ENCODE measurements at places on chromosomes 13 and 19. TPM values are rescaled to one million over a fixed set of nuclear protein-coding genes. Genes with fewer than 3 reads are reported as not detected.
A peak's percentile ranks its signal among the peaks of the same experiment; 100 is the strongest.

Gene TPT1
- 2,713 TPM for total RNA-seq

DNA sequence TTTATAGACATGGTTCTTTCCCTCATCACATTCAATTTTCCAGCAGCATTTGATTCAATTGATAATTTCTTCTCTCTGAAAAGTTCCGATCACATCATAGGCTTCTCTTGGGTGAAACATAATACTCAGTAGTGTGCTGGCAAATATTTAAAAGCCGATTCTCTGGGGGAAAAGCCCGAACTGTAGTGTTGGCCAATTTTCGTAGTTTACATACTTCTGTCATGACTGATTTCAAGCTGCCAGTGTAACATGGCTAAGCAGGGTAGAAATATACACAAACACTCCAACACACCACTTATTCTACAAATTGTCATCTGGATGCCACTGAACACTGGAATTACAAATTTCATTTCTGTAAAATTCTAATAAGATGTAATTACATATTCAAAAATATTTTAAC lies 56.1 kb upstream of the FREM2 start:
- no peak overlapping the region for H3K4me3 ChIP-seq
- H3K4me1 ChIP-seq: no peaks in the 10 kb centered on the region
- DNase-seq: peak; percentile 10
- no peaks in the 10 kb centered on the region for H3K27me3 ChIP-seq
- H3K36me3 ChIP-seq: no peaks in the 10 kb centered on the region

Gene NBEA
- 3.2 TPM for total RNA-seq

Gene MAST3
- 5.4 TPM for total RNA-seq

Gene CACNA1A
- total RNA-seq: 2.1 TPM

- no peaks in the 10 kb centered on the region for H3K36me3 ChIP-seq
- peak; percentile 49 for DNase-seq
- peaks cover 13% of the 10 kb centered on the region for H3K27me3 ChIP-seq
Observed at GRCh38 chr19:50553134-50553703, 15.0 kb downstream of the LRRC4B start.

DNA sequence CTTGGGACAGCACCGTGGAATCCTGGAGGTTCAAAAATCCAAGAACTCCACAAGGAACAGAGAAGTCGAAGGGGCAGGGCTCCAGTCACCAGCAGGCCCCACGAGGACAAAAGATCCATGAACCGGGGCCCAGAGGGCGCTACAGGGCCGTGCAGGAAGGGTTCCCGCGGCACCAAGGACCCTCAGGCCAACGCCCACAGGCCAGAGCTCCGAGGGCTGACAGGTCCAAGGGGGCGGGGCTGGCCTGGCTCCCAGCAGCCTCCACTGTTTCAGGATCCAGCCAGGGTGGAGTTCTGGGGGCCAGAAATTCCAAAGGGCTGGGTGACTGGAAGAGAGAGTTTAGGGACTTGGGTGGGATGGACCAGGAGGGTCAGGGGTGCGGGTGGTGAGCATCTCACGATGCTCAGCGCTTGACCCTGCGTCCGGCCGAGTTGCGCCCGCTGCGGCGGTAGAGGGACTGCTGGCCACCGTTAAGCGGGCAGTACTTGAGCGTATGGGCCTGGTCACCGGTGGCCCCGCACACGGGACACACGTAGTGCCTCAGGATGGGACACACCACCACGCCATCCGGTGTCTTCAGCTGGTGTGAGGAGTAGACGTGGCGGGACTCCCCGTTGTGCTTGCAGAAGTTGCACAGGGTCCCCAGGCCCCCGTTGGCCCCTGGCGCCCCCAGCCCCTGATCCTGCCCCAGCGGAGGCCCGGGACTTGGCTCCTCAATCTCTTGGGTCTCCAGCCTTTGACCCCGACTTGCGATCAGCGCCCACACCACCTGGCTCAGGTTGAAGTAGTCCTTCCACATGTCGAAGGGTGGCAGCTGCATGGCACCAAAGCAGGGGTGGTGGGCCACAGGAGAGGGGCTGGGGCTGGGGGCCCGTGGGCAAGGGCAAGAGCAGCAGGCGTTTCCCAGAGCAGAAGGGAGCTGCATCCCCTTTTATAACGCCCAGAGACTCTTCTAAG lies at the start of gene NANOS2:
NANOS2 (minus strand) TSS at position 905 of the 957 bp plus-strand sequence; CDS start at position 820, 85 bp downstream.
- peak; percentile 26 for DNase-seq
- peaks cover 16% of the 10 kb centered on the region for H3K27me3 ChIP-seq
- no peaks in the 10 kb centered on the region for H3K36me3 ChIP-seq

DNA sequence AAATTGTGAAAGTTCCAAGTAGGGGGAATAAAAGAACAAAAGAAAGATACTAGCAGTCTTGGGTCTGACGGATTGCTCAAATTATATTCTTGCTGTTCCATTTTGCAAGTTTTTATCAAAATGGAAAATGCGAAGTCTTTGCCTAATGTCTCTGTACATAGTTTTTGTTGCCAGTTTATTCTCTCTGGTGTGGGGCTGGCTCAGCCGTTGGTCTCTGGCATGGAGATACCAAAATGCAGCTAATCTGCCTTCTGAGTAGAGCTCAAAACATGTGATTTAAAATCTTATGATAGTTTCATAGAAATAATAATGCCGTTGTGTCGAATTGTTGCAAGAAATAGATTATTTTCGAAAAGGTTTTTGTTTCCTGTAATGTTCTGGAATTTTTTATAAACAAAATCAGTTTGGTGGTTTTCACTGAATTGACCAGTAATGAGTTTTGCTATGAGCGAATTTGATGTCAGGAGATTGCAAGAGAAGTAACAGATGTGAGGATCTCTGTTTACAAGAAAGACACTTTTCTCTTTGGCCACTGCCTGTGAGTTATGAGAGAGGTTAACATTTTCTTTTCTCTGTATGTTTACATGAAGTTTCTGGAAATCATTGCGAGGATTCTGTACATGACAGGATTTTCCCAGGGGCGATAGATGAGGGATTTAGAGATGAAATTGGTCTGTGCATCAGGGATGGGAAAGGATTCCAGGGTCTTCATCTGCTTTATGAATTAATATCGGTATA lies 147.0 kb downstream of the DCT start:
- H3K27ac ChIP-seq: no peak overlapping the region
- no peak for DNase-seq
- H3K4me1 ChIP-seq: peaks cover 29% of the 10 kb centered on the region

- H3K4me1 ChIP-seq: peaks cover 18% of the 10 kb centered on the region
- H3K27ac ChIP-seq: no peak overlapping the region
Observed at GRCh38 chr19:49588365-49589122, 2.4 kb upstream of the PRR12 start.

Gene ITGBL1
- 360 TPM for total RNA-seq

GRCh38 chr19:41587838-41588210 lies 11.9 kb downstream of the CEACAM21 start:
- H3K27ac ChIP-seq: no peak overlapping the region
- H3K27me3 ChIP-seq: no peaks in the 10 kb centered on the region
- H3K4me1 ChIP-seq: no peaks in the 10 kb centered on the region
- no peak for DNase-seq

DNA sequence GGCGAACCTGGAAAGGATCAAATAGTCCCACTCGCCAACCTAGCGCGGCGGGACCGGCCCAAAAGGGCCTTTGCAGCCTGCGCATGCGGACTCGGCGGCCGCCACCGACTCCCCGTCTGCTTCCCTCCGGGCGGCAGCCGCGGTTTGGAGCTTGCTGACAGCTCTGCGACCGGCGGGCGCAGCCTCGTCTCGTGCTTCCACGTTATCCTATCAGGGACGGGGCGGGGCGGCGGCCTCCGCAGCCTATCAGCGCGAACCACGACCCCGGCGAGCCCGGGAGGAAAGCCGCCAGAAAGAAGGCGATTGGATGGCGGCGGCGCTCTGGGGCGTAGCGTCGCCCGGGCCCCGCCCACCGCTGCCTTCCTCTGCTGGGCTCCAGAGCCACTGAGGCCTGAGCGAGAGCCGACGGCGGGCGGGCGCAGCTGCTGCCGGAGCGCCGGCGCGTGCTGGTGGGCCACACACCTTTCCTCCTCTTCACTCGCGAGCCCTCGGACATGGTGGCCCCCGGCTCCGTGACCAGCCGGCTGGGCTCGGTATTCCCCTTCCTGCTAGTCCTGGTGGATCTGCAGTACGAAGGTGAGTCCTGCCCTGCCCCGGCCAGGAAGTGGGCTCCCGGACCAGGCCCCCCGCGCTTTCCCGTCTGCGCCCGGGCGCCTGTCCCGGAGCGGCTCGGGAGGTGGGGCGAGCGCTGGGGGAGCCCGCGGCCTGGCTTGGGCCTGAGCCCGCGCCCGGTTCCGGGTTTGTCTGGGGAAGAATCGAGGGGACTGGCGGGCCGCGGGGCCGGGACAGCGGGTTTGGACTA lies at the start of gene DNAJC3:
DNAJC3 (plus strand) TSS at position 378 of the 802 bp plus-strand sequence; CDS start at position 495, 117 bp downstream.
- peak; percentile 99 for DNase-seq
- H3K4me1 ChIP-seq: peaks cover 19% of the 10 kb centered on the region
- H3K27ac ChIP-seq: peak within 1 kb of the TSS; percentile 93
- no peaks in the 10 kb centered on the region for H3K36me3 ChIP-seq
- H3K27me3 ChIP-seq: no peaks in the 10 kb centered on the region

DNA sequence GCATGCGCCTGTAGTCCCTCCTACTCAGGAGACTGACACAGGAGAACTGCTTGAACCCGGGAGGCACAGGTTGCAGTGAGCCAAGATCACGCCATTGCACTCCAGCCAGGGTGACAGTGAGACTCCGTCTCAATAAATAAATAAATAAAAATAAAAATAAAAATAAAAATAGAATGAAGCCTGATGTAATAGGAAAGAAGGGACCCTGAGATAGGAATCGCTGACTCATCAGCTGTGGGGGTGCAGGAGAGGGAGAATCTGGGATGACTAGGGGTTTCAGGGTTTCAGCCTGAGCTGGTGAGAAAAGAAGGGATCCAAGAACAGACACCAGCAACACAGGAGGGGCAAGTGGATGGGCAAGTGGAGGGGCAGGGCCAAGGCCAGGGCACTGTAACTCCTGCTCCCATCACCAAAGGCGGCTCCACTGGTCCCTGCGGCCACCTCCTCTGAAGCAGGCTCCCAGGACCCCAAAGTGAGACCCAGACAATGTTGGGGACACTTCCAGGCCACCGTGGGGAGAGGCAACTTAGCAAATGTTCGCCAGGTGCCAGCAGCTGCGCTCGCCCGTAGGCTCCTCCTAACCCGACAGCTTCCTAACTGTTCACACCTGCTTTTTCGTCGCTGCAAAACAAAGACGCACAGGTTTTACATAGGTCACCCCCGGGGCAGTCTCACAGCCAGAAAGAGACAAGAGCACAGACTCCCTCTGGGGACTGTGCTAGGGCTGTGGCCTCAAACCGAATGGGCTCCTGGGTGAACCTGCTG lies 1.2 kb downstream of the HAUS8 start:
- peaks cover 10% of the 10 kb centered on the region for H3K36me3 ChIP-seq
- peaks cover 37% of the 10 kb centered on the region for H3K4me1 ChIP-seq

- DNase-seq: no peak
- peaks cover 13% of the 10 kb centered on the region for H3K4me1 ChIP-seq
- H3K36me3 ChIP-seq: no peaks in the 10 kb centered on the region
Observed at GRCh38 chr13:41928323-41928722, 32.6 kb downstream of the VWA8 start.

GRCh38 chr19:12745166-12745897 lies 6.3 kb upstream of the BEST2 start:
- no peak overlapping the region for H3K4me3 ChIP-seq
- H3K4me1 ChIP-seq: peaks cover 9% of the 10 kb centered on the region
- peaks cover 4% of the 10 kb centered on the region for H3K27me3 ChIP-seq
- H3K27ac ChIP-seq: no peak overlapping the region
- peak; percentile 55 for DNase-seq

Gene KLK12
- total RNA-seq: not detected

Gene TMEM259
- total RNA-seq: 84.0 TPM

Gene CCDC169
- total RNA-seq: 3.8 TPM

DNA sequence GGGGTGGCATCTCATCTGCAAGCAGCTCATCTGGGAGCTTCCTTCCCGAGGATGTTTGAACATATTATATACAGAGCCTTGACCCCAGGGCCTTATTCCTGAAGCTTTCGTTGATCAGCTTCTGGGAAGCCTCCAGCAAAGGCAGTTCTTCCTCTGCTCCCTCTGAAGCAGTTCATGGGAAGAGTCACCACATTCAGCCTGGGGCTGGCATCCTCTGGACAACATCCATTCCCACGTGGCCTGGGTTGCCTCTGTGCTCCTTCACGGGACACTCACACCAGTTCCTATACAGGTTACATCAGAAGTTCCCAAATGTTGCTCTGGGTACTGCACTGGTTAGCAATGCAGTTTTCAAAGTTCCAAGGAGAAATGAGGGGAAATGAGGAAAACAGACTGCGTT lies 29.6 kb downstream of the COL4A2 start:
- peaks cover 37% of the 10 kb centered on the region for H3K36me3 ChIP-seq
- H3K27me3 ChIP-seq: no peaks in the 10 kb centered on the region
- H3K4me3 ChIP-seq: no peak overlapping the region
- H3K27ac ChIP-seq: peak overlapping the region; percentile 31
- H3K4me1 ChIP-seq: peaks cover 40% of the 10 kb centered on the region

Gene ZNF420
- 7.2 TPM for total RNA-seq

GRCh38 chr19:43527860-43528622 lies 1.0 kb upstream of the ETHE1 start:
- peak; percentile 34 for DNase-seq
- peak overlapping the region; percentile 40 for H3K4me3 ChIP-seq
- H3K27me3 ChIP-seq: no peaks in the 10 kb centered on the region
- peak overlapping the region; percentile 9 for H3K27ac ChIP-seq
- H3K36me3 ChIP-seq: no peaks in the 10 kb centered on the region

DNA sequence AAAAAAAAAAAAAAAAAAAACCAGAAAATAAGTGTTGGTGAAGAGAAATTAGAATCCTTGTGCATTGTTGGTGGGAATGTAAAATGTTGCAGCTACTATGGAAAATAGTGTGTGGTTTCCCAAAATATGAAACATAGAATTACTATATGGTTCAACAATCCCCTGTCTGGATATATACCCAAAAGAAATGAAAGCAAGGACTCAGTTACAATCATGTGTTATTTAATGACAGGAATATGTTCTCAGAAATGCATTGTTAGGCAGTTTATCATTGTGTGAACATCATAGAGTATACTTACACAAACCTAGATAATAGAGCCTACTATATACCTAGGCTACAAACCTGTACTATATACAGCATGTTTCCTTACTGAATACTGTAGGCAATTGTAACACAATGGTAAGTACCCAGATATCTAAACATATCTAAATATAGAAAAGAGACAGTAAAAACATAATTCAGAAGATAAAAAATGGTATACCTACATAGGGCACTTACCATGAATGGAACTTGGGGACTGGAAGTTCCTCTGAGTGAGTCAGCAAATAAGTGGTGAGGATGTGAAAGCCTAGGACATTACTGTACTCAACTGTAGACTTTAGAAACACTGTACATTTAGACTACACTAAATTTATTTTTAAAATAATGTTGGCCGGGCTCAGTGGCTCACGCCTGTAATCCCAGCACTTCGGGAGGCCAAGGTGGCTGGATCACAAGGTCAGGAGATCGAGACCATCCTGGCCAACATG lies 25.7 kb upstream of the SLC7A1 start:
- no peak overlapping the region for H3K4me3 ChIP-seq
- no peaks in the 10 kb centered on the region for H3K27me3 ChIP-seq
- no peak for DNase-seq
- peak overlapping the region; percentile 57 for H3K27ac ChIP-seq
- H3K4me1 ChIP-seq: peaks cover 25% of the 10 kb centered on the region
- H3K36me3 ChIP-seq: no peaks in the 10 kb centered on the region

GRCh38 chr19:45391871-45392665 lies 12.8 kb downstream of the PPP1R13L start:
- no peak overlapping the region for H3K27ac ChIP-seq
- DNase-seq: no peak
- no peaks in the 10 kb centered on the region for H3K36me3 ChIP-seq
- no peaks in the 10 kb centered on the region for H3K27me3 ChIP-seq
- no peak overlapping the region for H3K4me3 ChIP-seq

GRCh38 chr19:55605637-55606470 lies at the start of gene ZNF865:
TSS of gene ZNF865 (plus strand) at chr19:55605647. CDS start at chr19:55613619, 7,972 bp downstream.
- H3K4me3 ChIP-seq: peak within 1 kb of the TSS; percentile 97
- peaks cover 16% of the 10 kb centered on the region for H3K4me1 ChIP-seq
- peak; percentile 98 for DNase-seq
- H3K27ac ChIP-seq: peak within 1 kb of the TSS; percentile 89
- H3K36me3 ChIP-seq: peaks cover 11% of the 10 kb centered on the region

Data from osteoblast (primary cell).